ENCODE measurements at places on chromosomes 5 and 9.

DNA sequence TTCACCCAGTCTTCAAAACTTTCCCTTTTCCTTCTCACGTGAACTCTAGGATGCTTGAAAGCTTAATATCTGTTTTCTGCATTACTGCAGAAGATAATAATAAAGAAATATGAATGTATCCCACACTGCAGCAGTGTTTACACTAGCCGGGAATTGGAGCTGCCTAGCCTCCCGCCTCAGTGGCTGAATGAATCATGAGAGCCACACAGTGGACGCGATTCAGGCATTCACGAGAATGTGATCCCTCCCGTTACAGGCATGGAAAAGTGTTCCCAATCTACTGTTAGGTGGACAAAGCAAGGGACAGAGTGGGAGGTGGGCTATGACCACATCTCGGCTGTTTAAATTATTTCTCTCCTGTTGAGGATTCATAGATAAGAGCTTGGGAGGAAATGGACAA lies 69.4 kb upstream of the CTSL start:
- H3K4me3 ChIP-seq = no peak overlapping the region
- peaks cover 48% of the 10 kb centered on the region for H3K36me3 ChIP-seq
- H3K4me1 ChIP-seq = peaks cover 21% of the 10 kb centered on the region
- H3K27ac ChIP-seq = peak overlapping the region; percentile 90

DNA sequence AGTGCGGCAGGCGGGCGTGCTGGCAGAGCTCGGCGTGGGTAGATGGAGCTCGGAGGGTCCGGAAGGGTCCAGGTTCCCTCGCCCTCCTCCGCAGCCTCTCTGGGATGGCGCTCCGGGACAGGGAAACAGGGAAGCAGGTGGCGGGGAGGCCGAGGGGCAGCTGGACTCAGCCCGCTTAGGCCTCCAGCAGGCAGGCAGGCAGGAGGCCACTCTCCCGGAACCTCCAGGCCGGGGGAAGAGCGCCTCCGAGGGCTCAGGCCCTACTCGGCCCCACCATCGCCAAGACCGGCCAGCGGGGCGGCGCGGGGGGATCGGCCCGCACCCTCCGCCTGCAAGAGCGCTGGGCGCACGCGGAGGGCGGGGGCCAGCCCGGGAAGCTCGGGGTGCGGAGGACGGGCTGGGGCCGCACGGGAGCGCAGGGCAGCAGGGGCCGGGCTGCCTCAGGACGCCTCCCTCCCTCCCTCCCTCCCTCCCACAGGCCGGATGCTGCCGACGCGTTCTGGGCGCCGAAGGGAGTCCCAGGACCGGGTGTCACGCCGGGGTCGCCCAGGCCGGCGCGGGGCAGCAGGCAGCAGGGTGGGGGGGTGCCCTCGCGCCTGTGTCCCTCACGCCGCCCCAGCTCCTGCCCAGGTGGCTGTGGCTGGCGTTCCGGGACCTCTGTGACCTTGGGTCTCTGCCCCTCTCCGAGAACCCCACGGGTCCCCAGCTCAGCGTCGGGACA lies 977 bp downstream of the MGAT4B start:
- H3K27me3 ChIP-seq = no peaks in the 10 kb centered on the region
- H3K36me3 ChIP-seq = peaks cover 4% of the 10 kb centered on the region
- no peak for DNase-seq
- peaks cover 29% of the 10 kb centered on the region for H3K4me1 ChIP-seq

GRCh38 chr9:121463026-121463807 lies 36.4 kb downstream of the GGTA1 start:
- no peaks in the 10 kb centered on the region for H3K36me3 ChIP-seq
- peak; percentile 57 for DNase-seq
- peaks cover 45% of the 10 kb centered on the region for H3K27me3 ChIP-seq
- no peak overlapping the region for H3K27ac ChIP-seq
- no peaks in the 10 kb centered on the region for H3K4me1 ChIP-seq
- no peak overlapping the region for H3K4me3 ChIP-seq

GRCh38 chr5:65125591-65126541 lies 355.9 kb downstream of the ADAMTS6 start:
- peaks cover 13% of the 10 kb centered on the region for H3K4me1 ChIP-seq
- no peak overlapping the region for H3K4me3 ChIP-seq
- no peaks in the 10 kb centered on the region for H3K36me3 ChIP-seq
- no peak for DNase-seq

- DNase-seq = no peak
- peaks cover 8% of the 10 kb centered on the region for H3K36me3 ChIP-seq
Observed at GRCh38 chr9:93416530-93417235, 34.8 kb upstream of the FAM120A start.

- peaks cover 20% of the 10 kb centered on the region for H3K27me3 ChIP-seq
- no peak for DNase-seq
- no peak overlapping the region for H3K4me3 ChIP-seq
- H3K27ac ChIP-seq = no peak overlapping the region
- H3K4me1 ChIP-seq = peaks cover 12% of the 10 kb centered on the region
Observed at GRCh38 chr9:76586390-76587314, 127.7 kb downstream of the GCNT1 start.

DNA sequence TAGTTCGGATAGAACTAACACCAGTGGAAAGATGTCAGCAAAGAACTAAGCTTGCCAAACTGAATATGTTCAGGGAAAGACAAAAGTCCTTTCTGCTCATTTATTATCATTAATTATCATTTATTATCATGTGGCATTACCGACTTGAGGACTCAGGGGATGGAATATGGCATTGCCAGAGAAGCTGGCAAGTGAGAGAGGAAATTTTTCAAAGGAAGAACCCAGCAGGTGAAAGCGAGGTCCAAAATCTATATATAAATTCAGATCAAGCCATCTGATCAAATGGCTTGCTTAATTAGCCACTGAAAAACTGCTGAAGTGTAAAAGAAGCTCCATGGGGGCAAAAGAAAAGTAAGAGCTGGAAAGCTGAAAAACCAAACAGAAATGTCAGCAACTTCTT lies 1049.6 kb upstream of the SEMA6A start:
- no peaks in the 10 kb centered on the region for H3K27me3 ChIP-seq
- H3K4me1 ChIP-seq = no peaks in the 10 kb centered on the region
- DNase-seq = no peak
- H3K36me3 ChIP-seq = peaks cover 2% of the 10 kb centered on the region

DNA sequence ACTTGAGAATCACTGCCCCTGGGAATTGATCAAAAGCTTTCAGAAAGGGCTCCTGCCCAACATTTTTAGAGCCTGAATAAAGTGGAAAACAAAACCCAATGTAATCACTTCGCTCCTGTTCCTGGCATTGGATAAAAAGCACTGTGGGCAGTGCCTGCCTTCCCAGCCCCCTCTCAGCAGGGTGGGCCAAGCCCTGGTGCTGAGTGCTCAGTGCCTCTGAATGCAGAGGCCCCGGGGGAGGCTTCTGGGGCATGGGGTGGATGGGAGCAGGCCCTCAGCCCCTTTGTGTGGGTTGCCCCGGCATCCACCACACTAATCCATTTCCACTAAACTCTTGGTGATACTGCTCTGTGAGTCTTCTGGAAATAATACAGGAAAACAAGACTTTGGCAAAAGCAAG lies 55.6 kb downstream of the CFAP90 start:
- H3K27me3 ChIP-seq = no peaks in the 10 kb centered on the region
- H3K4me1 ChIP-seq = no peaks in the 10 kb centered on the region
- no peak overlapping the region for H3K27ac ChIP-seq
- H3K4me3 ChIP-seq = no peak overlapping the region
- H3K36me3 ChIP-seq = no peaks in the 10 kb centered on the region

GRCh38 chr5:167814828-167815227 lies 476.6 kb upstream of the WWC1 start:
- no peak overlapping the region for H3K27ac ChIP-seq
- peaks cover 19% of the 10 kb centered on the region for H3K4me1 ChIP-seq
- no peaks in the 10 kb centered on the region for H3K36me3 ChIP-seq
- DNase-seq = no peak

DNA sequence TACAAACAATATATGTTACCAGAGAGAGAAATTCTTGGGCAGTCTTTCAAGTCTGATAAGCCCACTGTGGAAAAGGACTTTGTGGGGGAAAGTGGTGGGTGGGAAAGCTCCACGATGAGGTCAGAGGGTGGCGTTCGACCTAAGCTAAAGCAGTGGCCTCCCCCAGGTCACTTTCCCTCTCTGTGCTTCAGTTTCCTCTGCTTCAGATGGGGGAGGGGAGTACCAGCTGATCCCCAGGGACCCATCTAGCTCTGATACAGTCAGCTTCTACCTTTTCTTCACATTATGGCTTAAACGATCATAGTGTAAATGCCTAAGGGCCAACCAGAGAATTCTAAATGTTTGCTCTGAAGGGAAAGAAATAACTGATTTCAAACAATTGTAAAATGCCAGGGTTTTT lies 36.6 kb upstream of the ARSB start:
- H3K36me3 ChIP-seq = no peaks in the 10 kb centered on the region
- H3K27ac ChIP-seq = no peak overlapping the region
- peaks cover 27% of the 10 kb centered on the region for H3K4me1 ChIP-seq

GRCh38 chr5:172858990-172859811 lies 25.1 kb downstream of the ERGIC1 start:
- H3K27me3 ChIP-seq = no peaks in the 10 kb centered on the region
- no peak for DNase-seq
- no peak overlapping the region for H3K4me3 ChIP-seq
- H3K4me1 ChIP-seq = no peaks in the 10 kb centered on the region
